AML-193 (cell line): ENCODE measurements at places on chromosomes 5 and 9.
A peak's percentile ranks its signal among the peaks of the same experiment; 100 is the strongest.

- no peak for DNase-seq
Observed at GRCh38 chr9:7560669-7561305, 238.8 kb downstream of the DMAC1 start.

- DNase-seq: no peak
Observed at GRCh38 chr5:132080595-132080994, 7.0 kb downstream of the CSF2 start.

GRCh38 chr5:72498284-72498683 lies 8.9 kb downstream of the ZNF366 start:
- DNase-seq: no peak

DNA sequence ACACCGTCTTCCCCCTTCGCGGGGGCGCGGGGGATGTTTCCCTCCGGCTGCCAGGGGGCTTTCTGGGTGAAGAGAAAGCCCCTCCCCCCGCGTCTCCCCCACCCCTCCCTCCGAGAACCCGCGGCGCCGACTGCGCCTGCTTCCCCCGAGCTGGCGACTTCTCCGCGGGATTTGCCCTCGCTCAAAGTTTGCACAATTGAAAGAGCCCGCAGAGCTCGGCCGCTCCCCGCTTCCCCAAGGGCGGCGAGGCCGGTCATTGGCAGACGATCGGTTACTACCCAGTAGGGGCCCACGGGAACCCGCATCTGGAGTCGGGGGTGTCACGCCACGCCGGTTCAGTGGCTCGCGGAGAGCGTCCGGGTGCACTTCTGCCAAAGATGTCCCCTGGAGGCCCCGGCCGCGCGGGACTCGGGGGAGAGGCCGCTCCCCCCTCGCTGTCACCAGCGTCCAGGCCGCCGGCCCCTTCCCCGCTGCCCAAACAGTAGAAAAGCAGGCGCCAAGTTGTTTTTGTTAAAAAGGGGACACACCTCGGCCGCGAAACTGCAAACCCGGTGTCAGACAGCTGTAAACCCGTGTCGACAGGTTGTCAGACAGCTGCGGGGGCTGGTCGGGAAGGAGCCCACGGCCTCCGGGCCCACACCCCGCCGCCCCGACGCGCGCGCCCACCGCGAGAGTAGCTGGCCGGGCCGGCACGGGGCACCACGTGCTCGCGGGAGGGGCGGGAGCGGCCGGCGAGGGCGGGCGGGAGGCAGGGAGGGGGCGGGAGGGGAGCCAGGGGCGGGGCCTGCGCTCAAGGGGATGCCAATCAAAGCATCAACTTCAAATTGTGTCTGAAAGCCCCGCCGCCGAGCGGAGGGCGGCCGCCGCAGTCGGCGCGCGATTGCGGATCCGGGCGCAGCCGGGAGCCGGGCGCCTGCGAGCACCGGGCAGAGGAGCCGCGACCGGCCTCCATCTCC lies at the start of gene IRX1:
Gene IRX1, plus strand, starts transcription at position 827 of the 956 bp plus-strand sequence. CDS start 274 bp downstream, outside the sequence.
- no peak for DNase-seq

DNA sequence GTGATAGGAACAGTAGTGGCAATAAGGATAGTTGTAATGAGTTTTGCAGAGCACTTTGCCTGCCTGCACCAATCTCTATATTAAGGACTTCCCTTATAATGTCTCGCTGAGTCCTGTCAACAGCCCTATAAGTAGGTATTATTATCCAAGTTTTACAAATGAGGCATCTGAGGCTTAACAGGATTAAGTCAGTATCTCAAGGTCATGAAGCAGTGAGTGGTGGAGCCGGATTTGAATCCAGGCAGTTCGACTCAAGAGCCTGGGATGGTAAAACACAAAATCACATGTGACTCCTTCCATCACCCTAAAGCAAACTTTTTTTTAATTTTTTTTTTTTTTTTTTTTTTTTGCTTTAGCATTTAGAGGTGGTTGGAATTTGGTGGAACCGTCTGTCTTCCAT lies 59.0 kb upstream of the RARS1 start:
- no peak for DNase-seq

DNA sequence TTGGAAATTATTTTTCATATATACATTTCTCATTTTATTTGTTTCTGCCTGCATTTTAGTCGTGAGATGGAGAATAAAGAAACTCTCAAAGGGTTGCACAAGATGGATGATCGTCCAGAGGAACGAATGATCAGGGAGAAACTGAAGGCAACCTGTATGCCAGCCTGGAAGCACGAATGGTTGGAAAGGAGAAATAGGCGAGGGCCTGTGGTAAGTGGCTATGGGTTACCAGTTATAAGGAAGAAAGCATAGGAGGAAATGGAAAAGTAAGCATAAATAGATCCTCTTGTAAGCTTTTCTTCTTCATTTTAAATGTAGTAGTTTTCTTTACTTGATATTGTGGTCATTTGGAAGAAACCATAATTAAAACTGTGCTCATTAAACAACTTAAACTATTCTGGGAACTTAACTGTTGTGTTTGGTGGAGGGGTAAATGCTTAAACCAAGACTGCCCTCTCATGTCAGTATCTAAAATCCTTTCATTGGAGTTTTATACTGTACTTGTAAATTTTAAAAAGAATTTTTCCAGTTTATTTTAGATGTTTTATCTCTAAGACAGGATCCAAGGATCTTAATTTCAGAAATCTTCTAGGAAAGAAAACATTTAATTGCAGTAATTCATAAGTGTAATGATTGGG lies 41.3 kb downstream of the MAP3K1 start:
- DNase-seq: no peak

GRCh38 chr5:158522776-158523175 lies 576.9 kb downstream of the EBF1 start:
- DNase-seq: no peak

GRCh38 chr5:168989731-168990505 lies 311.0 kb downstream of the SLIT3 start:
- no peak for DNase-seq

- no peak for DNase-seq
Observed at GRCh38 chr9:74940600-74940999, 12.1 kb downstream of the C9orf40 start.

GRCh38 chr9:114299286-114300152 lies 23.4 kb upstream of the ORM1 start:
- DNase-seq: no peak

- DNase-seq: no peak
Observed at GRCh38 chr9:116060631-116061030, 93.0 kb upstream of the PAPPA start.

DNA sequence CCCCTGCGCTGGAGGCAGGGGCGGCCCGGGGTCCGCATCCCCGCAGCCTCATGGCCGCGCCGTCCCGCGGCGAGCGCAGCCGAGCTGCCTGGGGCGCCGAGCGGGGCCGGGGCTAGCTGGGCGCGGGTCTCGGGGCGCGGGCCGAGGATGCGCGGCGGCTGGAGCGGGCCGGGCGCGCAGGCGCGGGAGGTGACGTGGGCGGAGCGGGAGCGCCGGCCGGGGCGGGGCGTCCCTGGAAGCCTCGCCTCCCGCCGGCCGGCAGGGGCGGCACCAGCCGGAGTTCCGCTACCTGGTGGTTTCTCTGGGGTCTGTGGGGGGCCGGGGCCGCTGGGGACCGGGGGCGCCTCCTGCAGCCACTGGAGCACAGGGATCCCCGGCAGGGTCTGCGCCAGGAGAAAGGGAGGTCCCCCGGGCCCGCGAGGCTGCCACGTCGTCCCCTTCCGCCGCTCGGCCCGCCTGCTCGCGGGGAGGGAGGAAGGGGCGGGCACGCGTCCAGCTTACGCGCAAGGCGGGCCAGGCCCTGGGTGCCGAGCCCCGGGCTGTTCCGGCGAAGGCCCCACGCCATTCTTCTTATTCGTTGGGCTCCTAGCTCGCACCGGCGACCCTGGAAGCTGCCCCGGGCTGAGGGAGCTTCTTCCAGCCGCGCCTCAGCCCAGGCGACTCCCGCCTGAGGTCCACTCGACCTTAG lies at the start of gene LPCAT1:
Gene LPCAT1, minus strand, starts transcription at position 168 of the 688 bp plus-strand sequence. Its CDS starts 116 bp downstream, at position 52.
- peak; percentile 53 for DNase-seq

DNA sequence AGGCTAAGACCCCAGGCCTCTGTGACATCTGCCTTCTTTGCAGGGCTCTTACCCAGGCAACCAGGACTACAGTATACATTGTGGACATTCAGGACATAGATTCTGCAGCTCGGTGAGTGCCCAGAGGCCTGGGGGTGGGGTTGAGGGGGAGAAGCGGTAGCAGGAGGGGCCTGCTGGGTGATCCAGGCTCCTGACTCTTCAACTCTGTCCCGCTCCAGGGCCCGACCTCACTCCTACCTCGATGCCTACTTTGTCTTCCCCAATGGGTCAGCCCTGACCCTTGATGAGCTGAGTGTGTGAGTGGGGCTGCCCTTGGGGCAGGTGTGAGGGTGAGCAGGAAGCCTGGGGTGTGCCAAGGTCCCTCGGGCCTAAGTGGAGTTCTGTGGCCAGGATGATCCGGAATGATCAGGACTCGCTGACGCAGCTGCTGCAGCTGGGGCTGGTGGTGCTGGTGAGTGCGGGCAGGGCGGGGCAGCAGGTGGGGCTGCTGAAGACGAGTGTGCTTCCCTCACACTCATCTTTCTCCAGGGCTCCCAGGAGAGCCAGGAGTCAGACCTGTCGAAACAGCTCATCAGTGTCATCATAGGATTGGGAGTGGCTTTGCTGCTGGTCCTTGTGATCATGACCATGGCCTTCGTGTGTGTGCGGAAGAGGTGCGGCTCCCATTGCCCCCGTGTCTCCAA lies 19.8 kb downstream of the GPRIN1 start:
- DNase-seq: no peak

- DNase-seq: no peak
Observed at GRCh38 chr9:107348836-107349235, 65.8 kb downstream of the RAD23B start.

- DNase-seq: no peak
Observed at GRCh38 chr5:37717613-37718431, 122.0 kb downstream of the GDNF start.

- peak; percentile 33 for DNase-seq
Observed at GRCh38 chr9:132169672-132170392, 8.0 kb downstream of the NTNG2 start.

DNA sequence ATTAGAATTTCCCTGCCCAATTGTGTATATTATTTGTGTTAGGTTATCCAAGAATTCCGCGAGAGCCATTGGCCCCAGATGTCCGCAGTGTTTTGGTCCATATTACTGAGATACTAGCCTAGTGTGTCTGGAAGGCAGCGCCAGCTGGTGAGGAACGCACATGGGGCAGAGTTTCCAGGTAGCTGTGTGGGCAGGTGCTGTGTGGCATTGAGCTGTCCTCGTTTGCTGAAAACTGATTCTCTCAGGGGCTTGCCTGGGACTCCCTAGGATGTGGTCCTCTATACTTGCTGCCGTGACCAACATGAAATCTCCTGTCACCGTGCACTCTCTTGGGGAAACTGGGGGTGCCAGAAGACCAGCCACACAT lies 288.7 kb downstream of the FANCC start:
- no peak for DNase-seq

DNA sequence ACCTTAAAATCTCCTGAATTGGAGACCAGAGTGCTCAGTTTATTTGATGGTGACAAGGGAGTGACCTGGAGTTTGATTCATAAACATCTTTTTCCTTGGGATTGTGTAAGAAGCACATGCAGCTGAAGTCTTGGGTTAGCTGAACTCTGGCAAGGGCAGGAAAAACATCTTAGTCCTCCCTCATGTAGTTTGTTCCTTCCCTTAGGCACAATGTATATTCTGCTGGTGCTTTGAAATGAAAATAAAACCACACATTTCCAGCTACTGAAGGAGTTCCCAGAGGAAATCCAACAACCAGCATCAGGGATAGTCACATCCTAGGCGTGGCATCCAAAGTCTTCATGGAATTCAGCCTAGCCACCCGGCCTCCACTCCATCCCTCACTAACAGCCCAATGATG lies 95.2 kb upstream of the PAPPA start:
- DNase-seq: no peak

DNA sequence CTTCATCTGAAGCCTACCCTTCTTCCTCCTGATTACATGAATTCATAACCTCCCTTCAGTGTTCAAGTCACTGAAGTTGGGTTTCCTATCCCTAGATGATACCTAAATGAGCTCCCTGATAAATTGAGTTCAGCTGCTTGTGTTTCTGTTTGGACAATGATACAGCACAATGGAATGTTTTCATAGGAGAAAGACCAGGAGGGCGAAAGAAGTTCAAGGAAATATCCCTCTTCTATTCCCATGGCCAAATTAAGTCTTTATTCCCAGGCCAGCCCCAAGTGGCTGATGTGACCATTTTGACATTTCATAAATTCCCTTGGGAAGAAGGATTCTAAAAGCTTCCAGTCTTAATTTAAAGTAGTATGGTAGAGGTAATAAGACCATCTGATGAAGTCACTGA lies 555.8 kb upstream of the CLINT1 start:
- DNase-seq: no peak

GRCh38 chr5:154779105-154779504 lies 23.9 kb downstream of the LARP1 start:
- no peak for DNase-seq

GRCh38 chr9:18479405-18479804 lies 5.5 kb downstream of the ADAMTSL1 start:
- no peak for DNase-seq

GRCh38 chr9:78383130-78383529 lies 86.2 kb downstream of the PSAT1 start:
- DNase-seq: peak; percentile 13

DNA sequence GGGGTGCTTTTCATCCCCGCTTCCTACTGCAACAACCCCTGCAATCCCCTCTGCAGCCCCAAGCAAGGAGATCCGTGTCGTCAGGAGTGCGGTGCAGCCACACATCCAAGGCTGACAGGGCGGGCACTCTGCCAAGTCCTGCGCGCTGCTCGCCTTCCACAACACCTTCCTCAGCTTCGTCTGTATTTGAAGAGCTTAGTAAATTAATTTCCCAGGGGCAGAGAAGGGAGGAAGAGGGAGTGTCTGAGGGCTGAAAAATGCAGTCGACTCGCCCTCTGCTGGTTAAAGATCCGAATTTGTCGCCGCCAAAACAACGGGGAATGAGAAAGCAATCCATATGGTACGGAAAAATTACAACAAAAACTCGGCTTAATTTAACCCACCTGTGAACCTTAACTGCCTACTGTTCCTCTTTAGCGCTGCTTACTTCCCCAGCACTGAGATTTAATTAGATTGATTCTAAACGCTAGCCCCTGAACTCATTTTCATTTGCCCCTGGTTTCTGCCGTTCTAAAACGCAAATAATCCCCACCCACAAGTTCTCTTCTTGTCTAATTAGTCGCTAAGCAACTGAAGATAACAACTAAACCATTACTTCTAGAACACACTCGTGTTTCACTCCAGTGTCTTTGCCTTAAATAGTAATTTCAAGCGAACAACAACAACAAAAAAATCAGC lies 10.9 kb upstream of the PCDHB1 start:
- no peak for DNase-seq

DNA sequence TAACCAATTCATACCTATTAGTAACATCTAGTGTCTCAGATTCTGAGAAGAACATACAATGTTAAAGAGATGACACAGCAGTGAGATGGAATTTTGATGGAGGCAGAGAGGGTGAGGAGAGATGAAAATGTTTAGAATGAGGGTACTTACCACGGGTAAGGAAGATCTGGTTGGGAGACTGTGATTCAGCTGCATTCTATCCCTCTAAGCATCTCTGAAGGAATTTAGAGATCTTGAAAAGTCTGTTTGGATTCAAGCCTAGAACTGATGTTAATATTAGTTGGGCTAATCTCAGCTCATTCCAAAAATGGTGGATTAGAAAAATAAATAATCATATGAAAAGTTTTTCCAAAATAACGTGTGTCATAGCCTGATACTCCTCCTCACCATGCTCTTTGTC lies 191.5 kb upstream of the CLINT1 start:
- DNase-seq: no peak

GRCh38 chr5:132674671-132675506 lies 1.1 kb downstream of the IL4 start:
- DNase-seq: no peak

GRCh38 chr5:74432216-74432615 lies 208.3 kb downstream of the ENC1 start:
- peak; percentile 57 for DNase-seq
